H1 (cell line): ENCODE measurements at places on chromosomes 7 and 10. TPM values are rescaled to one million over a fixed set of nuclear protein-coding genes. Genes with fewer than 3 reads are reported as not detected.

The CHAT gene
- total RNA-seq = not detected in 2 replicates

The ZSWIM8 gene
- total RNA-seq = 44.7 and 49.8 TPM in 2 replicates

The TMEM213 gene
- total RNA-seq = 0.67 TPM in 1 of 2 replicates, not detected in the other

The GTF2IRD2 gene
- 4.3 and 4.5 TPM in 2 replicates for total RNA-seq

The TSPAN13 gene
- 28.1 and 29.9 TPM in 2 replicates for total RNA-seq

The SORCS1 gene
- total RNA-seq = 4.6 and 4.9 TPM in 2 replicates

The AQP1 gene
- 0.17 and 0.19 TPM in 2 replicates for total RNA-seq

The PNLIP gene
- not detected in 2 replicates for total RNA-seq

The OPN1SW gene
- total RNA-seq = not detected in 2 replicates

The SH2D4B gene
- 0.10 and 0.13 TPM in 2 replicates for total RNA-seq

The ADCYAP1R1 gene
- 13.7 and 14.6 TPM in 2 replicates for total RNA-seq
